ENCODE measurements at places on chromosomes 12 and 14.

- DNase-seq, result no peak
Observed at GRCh38 chr14:69312608-69313007, 52.6 kb downstream of the GALNT16 start.

DNA sequence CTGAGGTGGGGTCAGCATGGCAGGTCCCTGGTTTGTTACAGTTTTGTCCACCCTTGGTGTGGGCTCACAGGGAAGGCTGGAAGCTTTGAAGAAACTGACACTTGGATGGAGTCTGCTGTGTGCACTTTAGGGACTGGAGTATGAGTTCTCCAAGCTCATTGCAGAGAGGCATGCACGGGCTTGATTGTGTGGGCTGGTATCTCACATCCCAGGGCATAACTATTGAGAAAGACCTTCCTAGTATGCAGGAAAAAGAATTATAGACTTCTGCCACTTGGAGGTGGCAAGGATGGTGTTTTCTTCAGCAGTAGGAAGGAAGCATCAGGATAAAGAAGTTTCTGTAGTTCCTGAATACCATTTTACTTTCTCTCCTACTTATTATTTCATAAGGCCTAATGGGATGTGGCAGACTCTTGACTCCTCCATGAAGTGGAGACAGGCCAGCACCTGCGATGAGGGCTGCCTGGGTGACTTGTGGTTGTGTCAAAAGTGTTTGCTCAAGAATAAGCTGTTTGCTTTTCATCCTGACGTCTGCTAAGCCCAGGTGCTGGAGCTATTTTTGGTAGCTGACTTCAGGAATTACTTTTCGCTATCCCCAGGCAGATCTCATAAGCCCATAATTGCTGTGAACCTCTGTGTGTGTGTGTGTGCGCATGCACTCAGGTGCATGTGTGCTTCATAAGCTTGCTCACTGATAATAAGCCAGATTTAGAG is 125.8 kb downstream of the KTN1 start:
- no peak for DNase-seq

- DNase-seq, result no peak
Observed at GRCh38 chr12:129067491-129067890, 214.2 kb downstream of the GLT1D1 start.

- DNase-seq, result no peak
Observed at GRCh38 chr12:7431993-7432685, 11.8 kb downstream of the CD163L1 start.

DNA sequence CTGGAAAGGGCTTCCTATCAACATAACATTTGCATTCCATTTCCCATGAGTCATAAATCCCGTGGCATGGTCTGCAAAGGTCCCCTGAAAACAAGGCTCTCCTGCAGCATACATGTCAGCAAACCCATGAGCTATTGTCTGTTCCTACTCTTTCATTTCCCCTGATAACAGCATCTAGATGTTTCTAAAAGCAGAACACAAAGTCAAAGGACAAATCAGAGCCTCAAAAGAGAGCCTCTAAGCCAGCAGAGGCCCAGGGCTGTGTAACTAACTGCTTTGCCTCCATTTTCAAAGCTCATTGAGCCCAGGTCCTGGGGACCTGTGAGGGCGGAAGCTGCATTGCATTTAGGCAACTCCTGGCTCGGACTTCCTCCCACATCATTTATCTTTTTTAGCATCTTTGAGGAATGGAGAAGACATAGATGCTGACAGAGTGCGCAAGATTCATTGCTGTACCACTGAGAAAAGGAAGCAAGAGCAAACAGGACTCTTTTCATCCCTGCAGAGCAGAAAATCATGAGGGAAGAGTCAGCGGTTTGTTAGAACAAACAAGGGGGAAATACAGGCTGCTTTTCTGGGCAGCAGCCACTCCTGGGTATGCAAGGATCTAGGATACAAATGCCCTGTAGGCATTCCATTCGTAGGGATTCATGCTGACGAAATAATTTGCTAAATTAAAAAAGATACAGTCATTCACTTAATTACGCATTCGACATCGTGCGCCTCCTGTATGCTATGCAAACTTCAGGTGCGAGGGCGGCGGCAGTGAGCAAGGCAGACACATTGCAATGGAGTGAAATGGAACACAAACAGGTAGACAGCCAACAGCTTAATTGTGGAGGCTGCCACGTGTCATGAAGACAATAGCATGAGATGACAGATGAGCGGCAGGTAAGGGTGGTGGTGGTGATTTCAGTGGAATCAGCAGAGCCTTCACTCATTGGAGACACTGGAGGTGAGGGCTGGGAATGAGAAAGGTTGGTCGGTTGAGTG is 131.0 kb downstream of the TMEM132D start:
- no peak for DNase-seq

DNA sequence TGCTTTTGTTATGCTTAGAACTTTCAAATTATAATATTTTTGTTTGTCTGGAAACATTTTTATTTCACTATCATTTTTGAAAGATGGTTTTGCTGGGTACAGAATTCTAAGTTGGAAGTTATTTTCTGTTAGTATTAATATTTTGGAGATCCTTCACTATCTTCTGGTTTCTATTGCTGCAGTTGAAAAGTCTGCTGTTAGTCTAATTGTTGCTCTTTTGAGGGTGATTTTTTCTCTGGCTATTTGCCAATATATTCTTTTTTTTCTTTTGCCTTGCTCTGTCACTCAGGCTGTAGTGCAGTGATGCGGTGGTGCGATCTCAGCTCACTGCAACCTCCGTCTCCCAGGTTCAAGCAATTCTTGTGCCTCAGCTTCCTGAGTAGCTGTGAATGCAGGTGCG is 28.2 kb upstream of the ARID2 start:
- peak; percentile 61 for DNase-seq

DNA sequence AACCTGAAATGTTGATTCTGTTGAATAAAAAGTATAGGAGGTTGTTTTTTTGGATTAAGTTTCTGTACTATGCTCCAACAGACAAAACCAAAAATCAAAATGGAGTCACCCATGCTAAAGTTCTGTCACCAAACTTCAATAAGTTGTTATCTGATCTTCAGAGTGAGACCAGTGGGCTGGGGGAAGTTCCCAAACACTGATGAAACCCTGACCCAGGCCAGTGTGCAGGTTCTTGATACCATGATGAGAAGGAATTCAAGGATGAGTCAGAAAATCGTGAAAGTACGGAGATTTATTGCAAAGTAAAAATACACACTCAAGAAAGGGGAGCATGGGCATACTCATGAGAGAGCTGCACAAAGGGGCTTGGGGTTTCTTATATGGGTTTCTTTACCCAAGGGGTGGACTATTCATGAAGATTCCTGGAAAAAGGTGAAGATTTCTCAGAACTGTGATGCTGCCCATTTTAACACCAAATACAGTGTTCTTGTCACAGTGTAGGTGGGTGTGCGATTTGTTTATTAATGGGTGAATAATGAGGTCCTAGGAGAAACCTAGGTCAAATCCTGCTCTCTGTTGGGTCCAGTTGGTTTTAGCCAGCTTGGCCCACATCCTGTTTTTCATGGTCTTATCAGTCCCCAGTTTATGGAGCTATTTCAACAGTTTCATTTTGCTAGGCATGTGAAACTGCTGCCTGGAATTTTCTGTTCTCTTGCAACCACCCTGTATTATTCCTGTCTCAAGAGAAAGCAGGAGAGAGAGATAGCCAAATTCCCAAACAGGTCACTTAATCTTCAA is 27.5 kb upstream of the DENND5B start:
- DNase-seq, result no peak

DNA sequence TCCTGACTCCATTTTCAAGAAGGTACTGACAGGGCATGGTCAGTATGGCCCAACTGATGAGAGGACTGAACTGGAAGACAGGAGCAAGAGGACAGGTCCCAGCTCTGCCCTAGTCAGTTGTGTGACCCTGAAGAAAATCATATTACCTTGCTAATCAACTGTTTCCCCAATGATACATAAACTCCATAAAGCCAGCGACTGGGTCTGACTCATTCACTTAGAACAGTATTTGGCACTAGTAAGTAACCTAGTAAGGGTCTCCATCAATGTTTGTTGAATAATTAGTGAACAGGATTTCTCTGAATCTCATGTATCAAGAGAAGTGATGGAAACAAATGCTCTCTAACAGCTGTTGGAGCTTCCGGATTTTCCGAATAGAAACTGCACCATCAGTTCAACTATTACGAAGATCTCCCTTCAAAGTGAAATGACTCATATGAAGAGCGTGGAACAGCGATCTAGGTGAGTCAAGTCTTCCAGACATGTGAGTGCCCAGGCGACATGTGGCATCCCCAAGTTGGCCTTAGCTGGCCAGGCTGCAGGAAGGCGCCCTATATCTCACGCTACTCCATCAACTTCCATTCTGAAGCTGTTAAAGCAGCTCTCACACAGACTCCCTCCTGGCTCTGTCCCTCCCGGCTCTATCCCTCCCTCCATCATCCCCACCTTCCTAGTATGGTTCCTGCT is 94.5 kb downstream of the TTC7B start:
- DNase-seq, result no peak

GRCh38 chr12:57908511-57908910 is 32.9 kb upstream of the ATP23 start:
- no peak for DNase-seq

GRCh38 chr14:102321456-102322422 is 2.2 kb downstream of the ZNF839 start:
- no peak for DNase-seq

DNA sequence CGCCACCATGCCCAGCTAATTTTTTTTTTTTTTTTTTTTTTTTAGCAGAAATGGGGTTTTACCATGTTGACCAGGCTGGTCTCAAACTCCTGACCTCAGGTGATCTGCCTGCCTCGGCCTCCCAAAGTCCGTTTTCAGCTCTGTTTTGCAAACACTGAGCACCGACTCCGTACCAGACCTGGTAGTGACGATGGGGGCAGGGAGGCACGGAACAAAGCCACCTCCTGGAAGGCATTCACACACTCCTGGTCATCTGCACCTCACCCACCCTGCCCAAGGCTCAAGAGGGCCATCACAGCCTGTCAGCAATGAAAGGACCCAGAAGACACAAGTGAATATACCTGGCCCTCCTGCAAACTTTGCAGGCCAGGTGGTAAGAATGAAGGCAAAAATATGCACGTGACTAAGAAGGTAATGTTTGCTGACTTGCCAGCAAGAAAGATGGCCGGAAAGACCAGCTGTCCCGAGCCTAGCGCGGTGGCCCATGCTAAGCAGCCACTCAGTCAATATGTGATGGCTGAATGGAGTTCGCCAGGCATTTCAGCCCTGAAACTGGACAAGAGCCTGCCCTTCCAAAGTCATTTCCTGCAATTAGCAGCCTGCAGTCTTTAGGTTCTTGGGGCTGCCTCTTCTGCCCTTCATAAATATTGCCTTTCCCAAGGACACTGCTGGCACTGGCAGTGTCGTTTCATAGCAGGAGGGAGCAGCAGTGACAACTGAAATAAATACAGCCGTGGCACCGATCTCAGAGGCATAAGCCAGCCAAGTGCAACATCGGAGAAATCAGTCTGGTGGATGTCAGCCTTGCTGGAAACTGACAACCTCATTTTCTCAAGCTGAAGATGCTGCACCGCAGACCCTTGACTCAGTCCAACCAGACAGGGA is 17.6 kb downstream of the MMAB start:
- DNase-seq, result no peak

- no peak for DNase-seq
Observed at GRCh38 chr14:52693532-52693931, 1.8 kb downstream of the ERO1A start.

GRCh38 chr12:91098941-91099340 is 12.4 kb downstream of the LUM start:
- no peak for DNase-seq

DNA sequence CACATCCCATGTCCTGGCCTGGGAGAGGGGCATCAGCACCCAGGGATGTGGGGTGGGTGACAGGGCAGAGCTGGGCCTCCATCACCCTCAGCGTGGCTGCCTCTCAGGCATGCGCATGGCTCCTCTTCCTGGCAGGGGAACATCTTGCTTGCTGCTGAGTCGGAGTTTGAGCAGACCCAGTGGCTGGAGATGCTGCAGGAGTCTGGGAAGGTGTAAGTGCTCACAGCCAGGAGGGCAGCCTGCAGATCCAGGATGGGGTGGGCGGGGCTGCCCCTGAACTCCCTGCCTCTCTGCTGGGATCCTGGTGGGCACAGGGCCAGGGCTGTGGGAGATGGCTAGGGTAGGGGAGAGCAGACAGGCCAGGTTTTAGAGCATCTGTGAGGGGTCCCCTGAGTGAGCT is 16.2 kb downstream of the PLEKHD1 start:
- DNase-seq, result no peak

- no peak for DNase-seq
Observed at GRCh38 chr14:71725922-71726579, 206.2 kb upstream of the RGS6 start.

GRCh38 chr12:89051065-89051677 is 301.1 kb downstream of the DUSP6 start:
- DNase-seq, result peak; percentile 70

DNA sequence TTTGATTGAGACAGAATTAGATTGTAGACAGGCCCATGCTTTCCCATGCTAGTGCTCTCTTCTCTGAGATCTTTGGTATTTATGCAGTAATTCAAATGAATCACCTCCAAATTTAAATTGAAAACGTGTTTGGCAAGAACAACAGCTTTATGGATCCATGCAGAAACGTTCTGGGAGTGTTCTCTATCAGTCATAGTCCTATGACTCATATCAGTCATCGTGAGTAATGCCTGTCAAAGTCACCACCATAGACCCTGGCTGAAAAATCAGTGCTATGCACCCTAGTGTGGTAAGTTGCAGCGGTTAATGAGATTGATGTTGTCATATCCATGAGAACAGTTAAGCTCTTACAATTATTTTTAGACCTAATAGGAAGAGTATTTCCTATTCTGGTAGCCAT is 90.1 kb upstream of the FOXG1 start:
- no peak for DNase-seq

DNA sequence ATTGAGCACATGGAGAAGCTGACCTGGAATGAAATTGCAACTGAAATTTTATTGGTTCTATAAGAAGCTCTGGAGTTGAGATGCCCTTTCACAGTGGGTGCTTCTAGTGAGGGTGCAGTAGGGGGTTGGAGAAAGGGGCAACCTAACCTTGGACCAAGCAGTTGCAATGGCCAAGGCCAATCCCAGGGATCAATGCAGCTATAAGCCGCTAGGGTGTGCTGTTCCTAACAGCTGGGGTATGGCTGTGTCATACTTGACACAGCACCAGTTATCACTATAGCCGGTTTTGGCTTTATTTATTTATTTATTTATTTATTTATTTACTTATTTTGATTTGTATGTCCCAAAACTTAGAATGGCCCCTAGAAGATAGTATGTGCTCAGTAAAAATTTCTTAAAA is 505.9 kb downstream of the FLRT2 start:
- no peak for DNase-seq

- peak; percentile 20 for DNase-seq
Observed at GRCh38 chr12:19893514-19893913, 454.2 kb downstream of the AEBP2 start.

GRCh38 chr12:93126069-93126474 is 197.0 kb upstream of the EEA1 start:
- no peak for DNase-seq

GRCh38 chr12:9741726-9742125 is 8.8 kb upstream of the CLECL1 start:
- DNase-seq, result peak; percentile 95

GRCh38 chr12:47218191-47218654 is 138.5 kb upstream of the AMIGO2 start:
- DNase-seq, result no peak

DNA sequence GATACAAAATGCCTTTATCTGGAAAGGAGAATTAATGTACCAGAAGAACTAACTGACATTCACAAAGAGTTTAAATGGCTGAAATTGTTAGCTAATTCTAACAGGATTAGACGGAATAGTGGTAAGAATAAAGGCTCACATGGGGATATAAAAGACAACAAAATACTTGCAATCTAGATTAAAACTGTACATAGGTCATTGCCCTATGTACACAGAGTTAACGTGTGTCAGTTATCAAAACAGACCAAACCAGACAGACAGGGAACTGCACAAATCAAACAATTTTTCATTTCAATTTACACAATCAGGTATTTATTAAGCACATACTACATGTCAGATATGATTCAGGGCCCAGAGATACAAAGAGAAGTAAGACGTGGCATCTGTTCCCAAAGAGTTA is 12.6 kb downstream of the TMTC1 start:
- DNase-seq, result no peak

Measured in common myeloid progenitor, CD34-positive (primary cell).